ENCODE measurements at places on chromosomes 6 and 20. TPM values are rescaled to one million over a fixed set of nuclear protein-coding genes. Genes with fewer than 3 reads are reported as not detected.

GRCh38 chr6:47687432-47687831 lies 10.9 kb upstream of the ADGRF4 start:
- H3K36me3 ChIP-seq: no peaks in the 10 kb centered on the region
- no peaks in the 10 kb centered on the region for H3K4me1 ChIP-seq
- H3K4me3 ChIP-seq: no peak overlapping the region
- DNase-seq: no peak
- H3K27me3 ChIP-seq: no peaks in the 10 kb centered on the region

GRCh38 chr6:42257614-42258013 lies 40.0 kb upstream of the MRPS10 start:
- no peaks in the 10 kb centered on the region for H3K36me3 ChIP-seq
- H3K27ac ChIP-seq: no peak overlapping the region
- no peak for DNase-seq
- H3K4me3 ChIP-seq: no peak overlapping the region

- H3K4me3 ChIP-seq: no peak overlapping the region
- no peaks in the 10 kb centered on the region for H3K4me1 ChIP-seq
- H3K36me3 ChIP-seq: no peaks in the 10 kb centered on the region
Observed at GRCh38 chr6:124812067-124812466, 150.2 kb upstream of the RNF217 start.

DNA sequence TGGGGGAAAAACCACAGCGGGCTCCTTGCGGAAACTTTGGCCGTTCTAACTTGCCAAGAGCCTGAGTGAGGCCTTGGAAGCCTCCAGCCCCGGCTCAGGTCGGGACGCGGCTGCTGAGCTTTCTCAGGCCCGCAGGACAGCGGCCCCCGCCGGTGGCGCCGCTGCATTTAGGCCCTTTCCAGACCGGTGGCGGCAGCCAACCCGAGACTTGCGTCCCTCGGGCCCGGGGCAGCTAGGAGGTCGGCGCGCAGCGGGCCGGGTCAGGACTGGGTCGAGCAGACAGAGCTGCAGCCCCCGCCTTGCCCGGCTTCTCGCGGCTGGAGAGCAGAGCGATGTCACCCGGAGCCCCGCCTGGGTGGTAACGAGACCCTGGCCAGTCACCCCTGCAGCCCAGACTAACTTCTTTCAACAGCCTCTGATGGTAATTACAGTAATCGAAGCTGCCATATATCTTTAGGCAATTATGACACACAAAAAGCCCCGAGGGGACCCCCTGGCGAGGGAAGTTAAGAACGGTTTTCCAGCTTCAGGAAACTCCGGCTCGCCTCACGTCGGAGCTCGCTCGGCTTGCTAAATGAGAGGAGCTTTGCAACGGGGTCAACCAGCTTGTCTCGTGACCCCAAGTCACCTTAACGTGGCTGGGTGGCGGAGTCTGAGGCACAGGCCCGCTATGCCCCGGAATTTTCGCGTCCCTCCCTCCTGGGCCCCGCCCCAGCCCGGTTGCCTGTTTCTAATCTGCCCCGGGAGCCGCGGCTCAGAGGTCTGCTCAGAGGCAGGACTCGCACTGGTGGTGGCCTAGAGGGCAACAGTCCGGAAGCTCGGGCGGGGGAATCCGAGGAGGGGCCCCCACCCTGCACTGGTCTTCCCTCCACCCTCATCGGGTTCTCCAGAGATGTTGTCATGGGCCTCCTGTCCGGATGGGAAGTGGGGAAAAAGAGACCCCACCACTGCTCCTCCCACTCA lies 3.0 kb downstream of the NR2E1 start:
- peaks cover 42% of the 10 kb centered on the region for H3K27me3 ChIP-seq
- no peak for DNase-seq
- H3K36me3 ChIP-seq: no peaks in the 10 kb centered on the region
- H3K27ac ChIP-seq: no peak overlapping the region

DNA sequence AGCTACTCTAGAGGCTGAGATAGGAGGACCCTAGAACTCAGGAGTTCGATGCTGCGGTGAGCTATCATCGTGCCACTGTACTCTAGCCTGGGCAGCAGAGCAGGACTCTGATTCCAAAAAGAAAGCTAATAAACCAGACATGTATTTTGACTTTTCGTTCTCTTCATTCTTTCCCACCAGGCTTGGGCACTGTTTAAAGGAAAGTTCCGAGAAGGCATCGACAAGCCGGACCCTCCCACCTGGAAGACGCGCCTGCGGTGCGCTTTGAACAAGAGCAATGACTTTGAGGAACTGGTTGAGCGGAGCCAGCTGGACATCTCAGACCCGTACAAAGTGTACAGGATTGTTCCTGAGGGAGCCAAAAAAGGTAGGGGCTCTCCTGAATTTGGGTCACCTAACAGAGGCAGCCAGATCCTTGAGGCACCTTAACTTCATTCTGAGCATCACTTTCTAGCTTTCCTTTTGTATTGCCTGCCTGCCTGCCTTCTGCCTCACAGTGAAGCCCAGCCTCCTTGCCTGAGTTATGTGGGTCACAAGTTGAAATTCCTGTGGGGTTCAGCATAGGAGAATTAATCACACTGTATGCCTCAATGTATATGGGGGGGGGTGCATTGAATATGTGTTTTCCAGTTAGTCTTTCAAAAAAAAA lies 3.2 kb downstream of the IRF4 start:
- H3K36me3 ChIP-seq: no peaks in the 10 kb centered on the region
- H3K27ac ChIP-seq: no peak overlapping the region
- no peak for DNase-seq
- H3K4me1 ChIP-seq: peaks cover 23% of the 10 kb centered on the region
- H3K4me3 ChIP-seq: no peak overlapping the region

DNA sequence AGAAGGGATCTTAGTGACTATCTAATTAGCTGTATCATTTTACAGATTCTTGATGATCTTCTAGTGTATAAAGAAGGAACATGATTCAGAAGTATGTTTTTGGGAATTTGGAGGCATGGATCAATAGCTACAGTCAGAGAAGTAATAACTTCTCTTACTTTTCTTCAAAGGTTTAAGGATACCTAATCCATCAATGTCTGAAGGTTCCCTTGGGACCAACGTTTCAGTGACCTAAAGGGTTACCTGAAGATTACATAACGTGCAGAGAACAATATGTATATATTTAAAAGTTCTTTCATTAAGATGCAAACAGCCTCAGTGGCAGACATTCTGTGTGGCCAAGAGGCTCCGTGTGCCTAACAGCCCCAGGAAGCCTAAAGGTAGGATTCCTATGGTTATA lies 3.2 kb downstream of the HDAC2 start:
- no peak overlapping the region for H3K4me3 ChIP-seq
- H3K36me3 ChIP-seq: no peaks in the 10 kb centered on the region
- no peak overlapping the region for H3K27ac ChIP-seq
- no peak for DNase-seq

DNA sequence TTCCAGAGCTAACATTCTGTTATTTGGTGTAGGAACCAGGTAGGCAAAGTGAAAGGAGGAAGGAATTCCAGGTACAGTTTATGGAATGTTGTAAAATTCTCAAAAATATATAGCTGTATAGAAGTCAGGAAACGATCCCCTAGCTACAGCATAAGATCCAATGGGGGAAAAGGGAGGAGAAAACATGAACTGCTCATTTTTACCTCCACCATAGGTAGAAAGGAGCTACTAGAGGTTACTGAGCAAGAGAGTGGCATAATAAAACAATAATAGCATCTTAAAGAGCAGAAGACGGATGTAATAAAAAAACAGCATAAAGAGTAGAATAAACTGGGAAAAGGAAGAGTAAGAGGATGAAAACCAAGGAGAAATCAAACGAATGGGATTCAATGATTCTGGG lies 26.9 kb downstream of the EPB41L2 start:
- no peaks in the 10 kb centered on the region for H3K27me3 ChIP-seq
- DNase-seq: no peak
- H3K4me3 ChIP-seq: no peak overlapping the region
- no peak overlapping the region for H3K27ac ChIP-seq
- H3K36me3 ChIP-seq: no peaks in the 10 kb centered on the region
- peaks cover 18% of the 10 kb centered on the region for H3K4me1 ChIP-seq

GRCh38 chr6:122821095-122821494 lies 32.0 kb downstream of the SMPDL3A start:
- no peaks in the 10 kb centered on the region for H3K27me3 ChIP-seq
- no peaks in the 10 kb centered on the region for H3K4me1 ChIP-seq
- no peak for DNase-seq
- no peaks in the 10 kb centered on the region for H3K36me3 ChIP-seq
- no peak overlapping the region for H3K4me3 ChIP-seq
- no peak overlapping the region for H3K27ac ChIP-seq

EYS gene
- not detected for total RNA-seq

DNA sequence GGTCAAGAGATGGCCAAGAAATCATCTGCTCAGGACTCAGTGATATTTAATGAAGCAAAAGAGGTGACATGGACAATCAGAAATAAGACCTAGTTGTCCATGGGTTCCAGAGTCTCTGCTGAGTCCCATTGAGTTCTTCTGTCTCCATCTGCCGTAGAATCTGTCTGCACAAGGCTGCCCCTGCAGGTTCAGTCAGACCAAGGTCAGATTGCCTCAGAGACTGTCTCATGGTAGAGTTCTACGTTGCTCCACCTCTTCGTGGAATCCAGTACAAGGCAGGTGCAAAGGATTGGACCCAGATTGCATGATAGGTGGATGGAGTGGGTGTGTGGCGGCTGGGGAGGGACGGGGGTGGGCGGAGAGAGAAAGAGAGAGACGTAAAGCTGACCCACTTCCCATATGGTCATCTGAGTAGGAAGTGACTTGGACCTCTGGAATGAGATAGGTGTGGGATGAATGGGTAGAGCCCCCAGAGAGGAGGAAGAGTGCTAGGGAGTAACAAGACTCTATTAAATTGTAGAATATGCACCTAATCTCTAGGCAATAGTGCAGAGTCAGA lies 75.3 kb downstream of the SOBP start:
- no peak for DNase-seq
- no peak overlapping the region for H3K4me3 ChIP-seq
- H3K4me1 ChIP-seq: peaks cover 35% of the 10 kb centered on the region
- no peaks in the 10 kb centered on the region for H3K27me3 ChIP-seq
- H3K27ac ChIP-seq: peak overlapping the region; percentile 54
- no peaks in the 10 kb centered on the region for H3K36me3 ChIP-seq

- H3K4me1 ChIP-seq: peaks cover 14% of the 10 kb centered on the region
- H3K27me3 ChIP-seq: no peaks in the 10 kb centered on the region
- H3K27ac ChIP-seq: no peak overlapping the region
- H3K4me3 ChIP-seq: no peak overlapping the region
- DNase-seq: no peak
- H3K36me3 ChIP-seq: no peaks in the 10 kb centered on the region
Observed at GRCh38 chr6:132964101-132964867, 149.9 kb downstream of the RPS12 start.

HELZ2 gene
- 50.3 TPM for total RNA-seq
